ENCODE measurements at places on chromosomes 7 and 10.

GRCh38 chr7:63900394-63901203 lies 98.0 kb upstream of the ZNF722 start:
- peak; percentile 81 for DNase-seq

GRCh38 chr7:17622451-17622850 lies 317.8 kb downstream of the SNX13 start:
- DNase-seq = no peak

DNA sequence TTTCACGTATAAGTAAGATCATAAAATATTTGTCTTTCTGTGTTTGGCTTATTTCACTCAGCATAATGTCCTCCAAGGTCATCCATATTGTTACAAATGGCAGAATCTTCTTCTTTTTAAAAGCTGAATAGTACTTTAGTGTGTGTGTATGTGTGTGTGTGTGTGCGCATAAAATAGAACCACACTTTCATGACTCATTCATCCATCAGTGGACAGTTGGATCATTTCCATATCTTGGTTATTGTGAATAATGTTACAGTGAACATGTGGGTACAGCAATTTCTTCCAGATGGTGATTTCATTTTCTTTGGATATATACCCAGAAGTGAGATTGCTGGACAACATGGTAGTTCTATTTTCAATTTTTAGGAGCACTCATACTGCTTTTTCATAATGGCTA lies 622.4 kb downstream of the NRG3 start:
- no peak for DNase-seq

DNA sequence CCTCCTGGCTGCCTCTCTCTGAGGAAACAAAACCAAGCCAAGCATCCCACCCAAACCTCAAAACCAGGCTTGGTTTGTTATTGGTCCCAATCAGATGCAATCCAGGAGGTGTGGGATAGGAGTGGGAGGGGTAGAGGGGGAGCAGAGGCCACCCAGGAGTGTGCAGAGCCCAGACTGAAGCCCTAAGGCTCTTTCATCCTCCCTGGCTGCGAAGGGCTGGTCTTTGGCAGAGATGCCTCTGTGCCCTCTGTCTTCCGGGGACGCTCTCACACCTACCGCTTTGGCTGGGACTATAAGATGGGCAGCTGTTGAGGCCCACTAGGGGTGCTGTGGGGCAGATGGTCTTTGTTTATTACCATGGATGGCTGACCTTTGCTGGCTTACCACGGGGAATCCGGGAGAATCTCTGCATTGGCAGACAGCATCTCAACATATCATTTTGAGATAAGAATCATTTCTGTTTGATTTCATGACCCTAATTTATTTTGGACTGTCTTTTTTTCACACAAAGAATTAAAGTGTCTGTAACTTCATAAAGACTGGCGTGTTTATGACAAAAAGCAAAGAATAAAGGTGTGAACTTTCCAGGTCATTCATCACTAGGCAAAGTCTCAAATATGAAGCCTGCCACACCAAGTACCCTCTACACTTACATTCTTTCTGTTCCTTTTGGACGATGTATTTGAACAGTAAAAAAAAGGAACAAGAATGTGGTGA lies 6.5 kb upstream of the DENND2A start:
- no peak for DNase-seq

DNA sequence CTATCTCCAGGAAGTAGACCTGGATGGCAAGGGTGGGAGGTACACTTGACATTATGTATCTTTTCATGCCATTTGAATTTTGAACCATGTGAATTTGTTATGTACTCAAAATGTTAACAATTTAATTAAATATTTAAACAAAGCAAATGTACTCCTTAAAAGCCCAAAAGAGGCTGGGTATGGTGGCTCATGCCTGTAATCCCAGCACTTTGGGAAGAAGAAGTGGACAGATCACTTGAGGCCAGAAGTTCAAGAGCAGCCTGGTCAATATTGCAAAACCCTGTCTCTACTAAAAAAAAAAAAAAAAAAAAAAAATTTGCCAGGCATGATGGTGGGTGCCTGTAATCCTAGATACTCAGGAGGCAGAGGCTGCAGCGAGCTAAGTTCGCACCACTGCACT lies 136.9 kb upstream of the ASAH2 start:
- DNase-seq = no peak

- no peak for DNase-seq
Measured at GRCh38 chr7:7972128-7972527, 3.5 kb downstream of the GLCCI1 start.

GRCh38 chr10:6095810-6096570 lies 7.2 kb downstream of the RBM17 start:
- DNase-seq = no peak

- DNase-seq = no peak
Measured at GRCh38 chr10:61797304-61798153, 104.0 kb upstream of the ARID5B start.

DNA sequence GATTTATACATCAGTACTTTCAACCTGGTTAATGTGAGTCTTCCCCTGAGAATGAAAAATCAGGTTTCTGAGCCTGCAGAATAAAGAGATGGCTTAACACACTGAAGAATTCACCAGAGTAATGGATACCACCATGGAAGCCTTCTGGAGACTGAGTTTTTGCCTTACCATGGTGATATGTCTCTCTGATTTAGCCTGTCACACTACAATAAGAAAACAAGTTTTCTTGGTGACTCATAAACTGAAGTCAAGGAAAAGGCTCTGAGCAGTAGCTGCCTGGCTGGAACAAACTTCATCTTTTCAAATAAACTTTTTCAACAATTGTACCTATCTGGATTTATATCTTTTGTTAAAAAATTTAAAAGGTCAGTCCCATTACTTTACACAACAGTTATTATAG lies 229.0 kb downstream of the PRPF18 start:
- DNase-seq = no peak

DNA sequence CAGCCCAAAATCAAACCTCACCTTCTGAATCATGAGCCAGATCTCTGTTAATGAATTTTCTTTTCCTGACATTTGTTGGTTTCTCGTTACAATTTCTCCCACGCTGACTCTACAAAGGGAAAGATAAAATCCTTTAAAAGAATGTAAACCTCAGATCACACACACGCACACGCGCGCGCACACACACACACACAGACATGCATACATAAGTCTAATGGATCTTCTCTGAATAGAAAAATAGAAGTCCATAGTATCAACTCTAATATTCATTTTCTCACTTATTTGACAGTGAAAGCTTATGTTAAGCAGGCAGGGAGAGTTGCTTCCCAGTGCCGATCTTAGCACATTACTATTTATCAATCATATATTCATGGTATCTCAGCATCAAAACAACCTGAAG lies 1.4 kb downstream of the ETV1 start:
- no peak for DNase-seq

DNA sequence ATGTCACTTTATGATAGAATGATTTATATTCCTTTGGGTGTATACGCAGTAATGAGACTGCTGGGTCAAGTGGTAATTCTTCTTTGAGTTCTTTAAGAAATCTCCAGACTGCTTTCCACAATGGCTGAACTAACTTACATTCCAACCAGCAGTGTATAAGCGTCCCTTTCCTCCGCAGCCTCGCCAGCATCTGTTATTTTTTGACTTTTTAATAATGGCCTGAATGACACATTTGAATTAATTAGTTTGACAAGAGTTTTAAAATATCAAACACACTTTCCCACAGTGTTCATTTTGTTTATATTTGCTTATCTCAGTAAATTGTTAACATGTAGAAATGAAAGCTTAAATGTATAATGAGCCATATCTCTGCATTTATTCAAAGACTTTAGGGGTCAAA lies 116.8 kb downstream of the TES start:
- no peak for DNase-seq

- DNase-seq = peak; percentile 28
Measured at GRCh38 chr7:5396542-5396941, 27.1 kb downstream of the TNRC18 start.

- peak; percentile 42 for DNase-seq
Measured at GRCh38 chr7:105656922-105657521, 75.7 kb upstream of the EFCAB10 start.

DNA sequence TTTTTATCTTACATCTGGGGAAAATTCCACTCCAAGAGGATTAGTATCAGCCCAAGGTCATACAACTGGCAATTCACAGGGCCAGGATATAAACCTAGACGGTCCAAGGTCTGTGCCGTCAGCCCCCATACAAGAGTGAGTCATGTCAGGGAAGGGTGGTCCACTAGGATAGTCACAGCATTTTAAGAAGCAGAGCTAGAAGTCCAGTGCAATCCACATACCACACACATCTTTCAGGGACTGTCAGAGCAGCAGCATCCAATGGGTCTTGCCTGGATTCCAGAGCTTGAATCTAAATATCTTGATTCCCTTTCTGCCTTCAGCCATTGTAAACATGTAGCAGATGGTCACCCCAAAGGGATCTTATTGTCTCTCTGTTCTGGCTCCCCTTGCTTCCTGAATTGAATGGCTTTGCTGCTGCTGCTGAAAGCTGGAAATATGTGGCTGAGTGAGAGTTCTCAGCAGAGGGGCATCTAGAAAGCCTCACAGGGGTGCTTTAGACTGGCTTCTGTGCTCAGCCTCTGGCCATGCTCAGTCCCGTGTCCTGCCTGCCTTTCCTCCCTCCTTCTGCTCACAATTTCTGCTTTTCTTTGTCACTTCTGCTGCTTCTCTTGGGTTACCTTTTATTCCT lies 9.9 kb upstream of the OR6V1 start:
- DNase-seq = no peak

GRCh38 chr7:117950601-117951260 lies 77.5 kb upstream of the CTTNBP2 start:
- DNase-seq = no peak

GRCh38 chr7:55515569-55516279 lies 56.6 kb downstream of the VOPP1 start:
- no peak for DNase-seq

DNA sequence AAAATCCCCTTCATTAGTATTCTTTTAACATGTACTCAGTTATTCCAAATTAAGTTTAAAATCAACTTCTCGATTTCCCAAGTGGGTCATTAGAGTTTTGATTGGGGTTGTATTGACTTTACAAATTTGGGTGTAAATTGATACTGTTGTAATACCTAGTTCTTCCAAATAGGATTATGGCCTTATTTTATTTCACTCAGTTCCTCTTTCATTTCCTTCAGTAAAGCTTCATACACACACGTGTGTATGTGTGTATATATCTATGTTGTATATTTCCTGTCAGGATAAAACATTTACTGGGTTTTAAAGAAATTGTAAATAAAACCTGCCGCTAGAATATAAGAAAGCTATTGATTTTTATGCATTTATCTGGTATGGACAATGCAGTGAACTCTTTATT lies 15.9 kb downstream of the YME1L1 start:
- DNase-seq = no peak

DNA sequence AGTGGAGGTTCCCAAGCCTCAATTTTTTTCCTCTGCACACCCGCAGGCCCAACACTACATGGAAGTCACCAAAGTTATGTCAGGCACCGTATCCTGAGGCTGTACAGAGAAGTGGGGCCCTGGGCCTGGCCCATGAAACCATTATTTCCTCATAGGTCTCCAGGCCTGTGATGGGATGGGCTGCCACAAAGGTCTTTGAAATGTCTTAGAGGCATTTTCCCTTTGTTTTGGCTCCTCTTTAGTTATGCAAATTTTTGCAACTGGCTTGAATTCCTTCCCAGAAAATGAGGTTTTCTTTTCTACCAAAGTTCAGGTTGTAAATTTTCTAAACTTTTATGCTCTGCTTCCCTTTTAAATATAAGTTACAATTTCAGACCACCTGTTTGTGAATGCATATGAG lies 365.2 kb downstream of the HGF start:
- no peak for DNase-seq

DNA sequence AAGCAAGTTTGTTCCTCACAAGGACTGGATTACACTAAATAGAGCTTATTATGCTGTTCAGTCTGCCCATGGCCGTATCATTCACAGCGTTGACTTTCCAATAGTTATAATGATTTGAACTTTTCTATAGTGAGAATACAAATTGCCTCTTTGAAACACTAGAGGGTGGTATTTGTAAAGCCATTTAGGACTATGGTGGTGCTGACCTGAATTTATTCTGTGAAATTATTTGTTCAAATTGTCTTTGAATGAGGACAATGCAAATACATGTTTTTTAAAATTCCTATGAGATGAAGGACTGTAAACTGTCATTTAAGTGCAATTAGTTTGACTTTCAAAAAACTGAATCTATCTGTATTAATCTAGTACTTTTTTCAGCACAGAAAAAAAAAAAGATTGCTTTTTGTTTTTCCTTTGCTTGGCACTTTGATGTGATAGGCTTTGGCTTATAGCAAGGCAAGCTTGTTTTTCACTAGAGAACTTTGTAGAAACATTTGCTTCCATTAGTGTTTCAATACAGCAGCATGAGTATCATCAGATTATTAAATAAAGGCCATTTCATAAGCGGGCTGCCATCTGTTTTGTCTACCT lies 122.7 kb upstream of the TMEM229A start:
- no peak for DNase-seq

- no peak for DNase-seq
Measured at GRCh38 chr7:94832051-94832450, 75.3 kb upstream of the PPP1R9A start.

DNA sequence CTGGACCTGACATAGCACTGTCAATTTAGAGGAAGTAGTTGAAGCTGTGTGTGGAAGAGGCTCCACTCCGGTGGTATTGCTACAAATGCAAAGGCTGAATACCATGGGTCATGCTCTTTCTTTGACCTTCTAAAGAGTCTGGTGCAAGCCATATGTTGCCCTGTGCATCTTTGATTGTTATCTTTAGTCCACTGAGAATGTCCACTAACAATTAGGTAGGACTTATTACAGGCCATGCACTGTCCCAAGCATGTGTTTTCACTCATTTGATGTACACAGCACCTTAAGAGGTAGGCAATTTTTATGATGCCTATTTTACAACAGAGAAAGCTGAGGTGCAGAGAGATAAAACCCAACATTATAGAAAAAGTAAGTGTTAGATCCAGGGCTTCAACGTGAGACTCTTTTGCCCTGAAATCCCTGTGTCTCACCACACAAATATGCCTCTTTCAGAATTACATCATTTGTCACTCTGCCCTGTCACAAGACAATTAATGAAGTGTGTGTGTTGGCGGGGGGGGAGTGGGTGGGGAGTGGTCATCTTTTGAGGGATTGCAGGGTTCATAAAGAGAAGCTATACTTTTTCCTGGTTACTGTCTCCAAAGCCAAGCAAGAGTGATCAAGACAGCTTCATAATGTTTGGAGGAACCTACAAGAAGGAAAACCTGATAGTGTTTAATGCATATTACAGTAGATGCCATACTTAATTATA lies 637.6 kb upstream of the IGFBP3 start:
- DNase-seq = no peak

GRCh38 chr7:17056491-17057142 lies 174.8 kb upstream of the AGR3 start:
- DNase-seq = no peak

- no peak for DNase-seq
Measured at GRCh38 chr10:58755340-58755610, 242.6 kb downstream of the BICC1 start.

GRCh38 chr10:98920360-98920759 lies 315.3 kb downstream of the HPSE2 start:
- no peak for DNase-seq

GRCh38 chr10:581776-582330 lies 107.6 kb downstream of the DIP2C start:
- no peak for DNase-seq

GRCh38 chr10:103548006-103548405 lies 54.5 kb downstream of the NEURL1 start:
- no peak for DNase-seq

GRCh38 chr10:92419740-92420545 lies 129.0 kb downstream of the MARCHF5 start:
- DNase-seq = no peak
